ENCODE measurements at places on chromosomes 2 and 18.

GRCh38 chr18:67517444-67517765 is 885 bp upstream of the DSEL start:
- DNase-seq: no peak

GRCh38 chr2:208086029-208086428 is 38.3 kb downstream of the CRYGD start:
- no peak for DNase-seq

DNA sequence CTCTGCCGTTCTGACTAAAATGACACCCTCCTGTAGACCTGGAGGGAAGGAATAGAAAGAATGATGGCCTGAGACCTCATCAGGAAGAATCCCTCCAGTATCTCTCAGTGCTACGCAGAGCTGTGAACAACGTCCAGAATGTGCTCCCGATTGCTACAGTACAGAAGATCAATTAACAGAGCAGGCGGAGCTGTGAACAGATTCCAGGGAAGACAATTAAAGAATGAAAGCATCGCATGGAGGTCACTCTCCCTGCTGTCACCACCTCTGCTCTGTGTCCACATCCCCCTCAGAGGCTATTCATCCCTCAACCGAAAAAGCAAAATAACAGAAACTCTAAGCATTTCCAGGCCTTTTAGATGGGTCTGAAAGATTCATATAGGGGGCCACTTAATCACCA is 481.0 kb downstream of the EIPR1 start:
- no peak for DNase-seq

DNA sequence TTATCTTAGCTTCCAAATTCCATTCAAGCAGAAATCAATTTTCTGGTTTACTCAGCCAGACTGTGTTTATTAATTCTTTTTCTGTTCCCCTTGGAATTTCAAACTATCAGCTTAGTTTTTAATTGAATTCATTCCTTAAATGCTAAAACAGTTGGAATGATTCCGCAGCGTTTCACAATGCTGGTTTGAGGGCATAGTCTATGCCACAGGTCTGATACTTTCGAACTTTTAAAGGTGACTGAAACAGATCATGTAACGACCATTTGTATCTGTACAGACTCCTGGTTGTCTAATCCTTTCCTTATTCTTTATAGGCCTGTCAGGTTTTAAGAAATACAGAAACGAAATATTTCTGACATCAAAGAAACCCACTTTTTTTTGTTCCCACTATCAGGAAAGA is 45.4 kb downstream of the STPG4 start:
- DNase-seq: no peak

DNA sequence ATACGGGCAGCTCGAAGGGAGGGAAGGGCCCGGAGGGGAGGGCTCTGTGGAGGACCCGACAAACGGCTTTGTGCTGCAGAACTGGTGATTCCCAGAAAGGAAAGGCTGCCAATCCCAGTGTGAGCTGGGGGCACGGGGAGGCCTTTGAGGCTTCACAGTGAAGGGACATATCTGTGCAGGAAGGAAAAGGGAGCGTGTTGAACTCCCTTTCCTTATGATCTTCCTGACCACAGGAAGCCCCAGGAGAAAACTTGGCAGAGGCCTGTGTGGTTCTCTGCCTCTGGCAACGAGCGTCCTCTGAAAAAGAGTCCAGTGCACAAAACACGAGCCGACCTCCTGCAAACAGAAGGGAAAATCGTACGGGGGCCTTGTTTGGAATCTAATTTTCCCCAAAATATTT is 683.5 kb upstream of the SALL3 start:
- no peak for DNase-seq

DNA sequence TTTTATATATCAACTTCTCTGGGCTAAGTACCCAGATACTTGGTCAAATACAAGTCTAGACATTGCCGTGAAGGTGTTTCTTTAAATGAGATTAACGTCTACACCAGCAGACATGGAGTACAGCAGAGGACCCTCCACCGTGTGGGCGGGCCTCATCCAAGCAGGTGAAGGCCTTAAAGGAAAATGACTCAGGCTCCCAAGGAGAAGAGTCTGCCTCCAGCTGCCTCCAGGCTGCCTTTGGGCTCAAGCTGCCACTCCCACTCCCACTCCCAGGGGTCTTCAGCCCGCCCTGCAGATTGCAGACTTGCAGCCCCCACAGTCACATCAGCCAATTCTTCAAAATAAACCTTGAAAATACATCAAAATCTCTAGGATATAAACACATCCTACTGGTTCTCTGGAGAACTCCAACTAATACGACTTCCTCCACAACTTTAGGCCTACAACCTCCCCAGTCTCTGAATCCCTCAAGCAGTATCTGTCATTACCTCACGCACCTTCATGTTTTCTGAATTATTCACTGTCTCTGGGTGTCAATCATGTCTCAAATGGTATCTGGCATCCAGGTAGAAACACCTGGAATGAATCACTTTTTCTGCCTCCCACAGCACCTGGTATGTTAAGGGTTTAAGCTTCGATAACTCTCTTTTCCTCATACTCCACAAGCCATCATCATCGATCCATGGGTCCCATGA is 6.9 kb downstream of the ITGB1BP1 start:
- DNase-seq: no peak

- DNase-seq: peak; percentile 90
Observed at GRCh38 chr2:43634604-43635306, 2.3 kb upstream of the PLEKHH2 start.

- no peak for DNase-seq
Observed at GRCh38 chr2:234189230-234189629, 138.7 kb downstream of the SPP2 start.

- no peak for DNase-seq
Observed at GRCh38 chr18:3261373-3262233, at the start of gene MYL12B. Gene MYL12B, plus strand, starts transcription at chr18:3262133. Its CDS starts 10,766 bp downstream, at chr18:3272899.

DNA sequence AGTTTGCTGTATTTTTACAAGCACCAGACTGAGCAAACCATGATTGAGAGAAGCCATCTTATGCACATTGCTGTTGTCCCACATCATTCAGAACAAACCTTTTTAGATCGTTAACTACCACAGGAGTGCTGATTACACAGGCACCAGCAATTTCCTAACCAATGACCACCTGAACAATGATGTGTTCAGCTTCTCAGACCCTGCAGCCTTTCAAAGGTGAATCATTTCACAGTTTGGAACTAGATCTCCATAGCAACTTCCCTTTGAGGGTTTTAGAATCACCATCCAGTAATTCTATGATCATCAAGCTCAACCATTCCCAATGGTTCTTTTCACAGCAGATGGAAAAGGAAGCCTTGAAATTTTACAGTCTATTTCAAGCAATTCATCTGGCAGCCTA is 71.4 kb downstream of the OLA1 start:
- DNase-seq: no peak

DNA sequence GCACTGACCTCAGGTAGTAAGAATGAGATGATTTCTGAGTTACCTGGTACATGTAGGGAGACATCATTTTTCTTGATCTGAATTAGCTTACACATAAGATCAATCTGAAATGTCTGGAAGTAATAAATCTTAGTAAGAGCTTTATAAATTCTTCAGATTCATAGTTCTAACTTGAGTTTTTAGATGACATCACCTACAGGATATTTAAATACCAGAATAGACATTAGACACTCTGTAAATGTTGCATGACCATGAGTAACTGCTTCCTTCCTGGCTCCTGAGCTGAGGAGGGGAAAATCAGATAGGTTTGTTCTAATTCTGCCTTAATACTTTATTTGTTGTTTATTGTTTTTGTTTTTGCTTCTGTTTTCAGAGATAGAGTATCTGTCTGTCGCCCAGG is 181.8 kb downstream of the PHLPP1 start:
- peak; percentile 16 for DNase-seq

DNA sequence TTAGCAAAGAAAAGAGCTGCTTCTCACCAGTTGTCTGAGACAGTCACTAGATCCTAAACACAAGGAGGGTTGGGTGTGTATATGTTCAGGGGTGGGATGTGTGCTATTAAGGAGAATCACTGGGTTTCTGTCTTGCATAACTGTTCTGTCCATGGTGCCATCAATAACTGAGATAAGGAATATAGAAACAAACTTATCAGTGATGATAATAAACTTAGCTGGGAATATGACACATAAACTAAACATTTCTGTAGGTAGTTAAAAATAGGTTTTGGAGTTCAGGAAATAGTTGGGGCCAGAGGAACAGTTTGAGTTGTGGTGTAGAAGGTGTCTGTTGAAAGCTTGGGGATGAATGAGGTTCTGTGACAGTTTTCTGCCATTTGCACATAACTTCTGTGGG is 17.4 kb downstream of the NAPG start:
- no peak for DNase-seq

DNA sequence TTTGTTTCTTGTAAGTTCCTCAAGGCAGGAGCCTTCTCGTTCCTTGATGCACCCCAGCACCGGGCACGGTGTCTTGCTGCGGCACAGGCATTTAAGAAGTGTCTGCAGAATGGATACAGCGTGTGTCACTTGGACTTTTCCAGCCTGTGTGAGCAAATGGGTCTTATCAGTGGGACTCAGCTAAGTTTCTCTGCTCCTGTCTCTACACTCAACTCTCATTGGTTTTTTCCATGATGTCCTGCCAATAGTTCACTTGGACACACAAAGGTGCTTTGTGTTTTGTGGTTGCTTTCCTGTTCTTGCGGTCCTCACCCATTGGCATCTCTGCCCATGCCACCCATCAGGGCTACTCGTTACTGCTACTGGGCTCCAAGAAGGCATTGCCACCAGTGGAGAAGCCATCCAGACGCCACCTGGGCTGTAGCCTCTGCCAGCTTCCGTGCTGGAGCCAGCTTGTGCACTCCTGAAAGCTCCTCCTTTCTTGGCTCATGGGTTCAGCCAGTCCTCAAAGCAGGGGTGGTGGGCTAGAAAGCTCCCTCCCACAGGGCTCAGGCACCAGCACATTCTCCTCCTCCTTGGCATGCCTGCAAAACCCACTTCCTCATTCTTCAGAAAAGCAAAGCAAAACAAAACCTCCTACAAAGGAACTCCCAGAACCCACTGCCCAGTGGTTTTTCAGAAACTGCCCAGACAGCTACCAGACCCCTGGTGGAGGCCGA is 41.4 kb downstream of the IL1R2 start:
- DNase-seq: no peak

GRCh38 chr2:99158599-99158998 is 3.8 kb downstream of the LIPT1 start:
- DNase-seq: no peak

DNA sequence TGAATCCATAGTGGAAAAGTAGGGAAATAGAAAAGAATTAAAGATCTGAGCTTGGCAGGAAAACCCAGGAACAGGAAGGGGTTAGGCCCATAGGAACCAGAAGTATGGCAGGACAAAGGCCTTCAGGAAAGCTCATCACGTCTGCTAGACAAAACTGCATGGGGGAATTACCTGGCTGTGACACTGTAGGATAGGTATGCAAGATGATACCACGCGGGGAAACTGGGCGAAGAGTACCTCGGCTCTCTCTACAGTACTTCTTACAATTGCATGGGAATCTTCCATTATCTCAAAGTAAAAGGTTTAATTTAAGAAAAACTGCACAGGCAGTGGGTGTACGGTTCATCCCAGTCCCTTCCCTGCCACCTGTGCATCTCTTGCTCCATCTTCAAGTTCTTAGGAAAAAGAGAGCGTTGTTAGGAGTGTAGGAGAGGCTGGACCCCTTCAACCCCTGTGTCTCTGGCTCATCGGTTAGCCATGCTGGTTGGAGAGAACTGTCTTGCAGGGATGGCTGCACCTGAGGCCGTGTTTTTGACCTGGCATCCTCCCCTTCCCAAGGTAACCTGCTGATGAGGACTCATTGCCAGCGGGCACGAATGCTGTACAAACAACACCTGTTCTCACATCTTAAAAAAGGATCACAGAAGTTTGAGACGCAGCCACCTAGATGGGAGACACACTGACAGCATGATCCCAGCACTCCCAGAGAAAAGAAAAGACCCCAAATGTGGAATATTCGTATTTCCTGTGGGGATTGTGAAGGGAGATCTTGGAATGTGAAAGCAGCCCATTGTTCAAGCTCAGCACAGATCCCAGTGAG is 120.5 kb upstream of the COPS8 start:
- DNase-seq: no peak

- no peak for DNase-seq
Observed at GRCh38 chr2:99354070-99354469, 16.9 kb downstream of the EIF5B start.

DNA sequence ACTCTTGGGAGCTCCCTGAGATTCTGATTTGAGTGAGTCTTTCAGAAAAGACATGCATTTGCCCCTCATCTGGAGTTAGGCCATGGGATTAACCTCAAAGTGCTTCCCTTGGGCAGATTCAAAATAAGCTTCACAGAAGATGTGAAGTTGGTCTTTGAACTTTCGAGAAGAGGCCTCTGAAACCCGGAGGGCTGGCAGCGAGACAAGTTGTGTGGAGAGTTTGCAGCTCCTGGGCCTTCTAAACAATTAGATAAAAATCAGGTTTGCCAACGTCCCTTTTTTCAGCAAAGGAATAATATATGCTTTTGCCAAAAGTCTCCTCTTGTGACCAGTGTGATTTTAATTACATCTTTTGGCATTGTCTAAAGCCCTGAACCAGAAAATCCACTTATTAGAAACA is 489.7 kb downstream of the SOX11 start:
- DNase-seq: no peak

DNA sequence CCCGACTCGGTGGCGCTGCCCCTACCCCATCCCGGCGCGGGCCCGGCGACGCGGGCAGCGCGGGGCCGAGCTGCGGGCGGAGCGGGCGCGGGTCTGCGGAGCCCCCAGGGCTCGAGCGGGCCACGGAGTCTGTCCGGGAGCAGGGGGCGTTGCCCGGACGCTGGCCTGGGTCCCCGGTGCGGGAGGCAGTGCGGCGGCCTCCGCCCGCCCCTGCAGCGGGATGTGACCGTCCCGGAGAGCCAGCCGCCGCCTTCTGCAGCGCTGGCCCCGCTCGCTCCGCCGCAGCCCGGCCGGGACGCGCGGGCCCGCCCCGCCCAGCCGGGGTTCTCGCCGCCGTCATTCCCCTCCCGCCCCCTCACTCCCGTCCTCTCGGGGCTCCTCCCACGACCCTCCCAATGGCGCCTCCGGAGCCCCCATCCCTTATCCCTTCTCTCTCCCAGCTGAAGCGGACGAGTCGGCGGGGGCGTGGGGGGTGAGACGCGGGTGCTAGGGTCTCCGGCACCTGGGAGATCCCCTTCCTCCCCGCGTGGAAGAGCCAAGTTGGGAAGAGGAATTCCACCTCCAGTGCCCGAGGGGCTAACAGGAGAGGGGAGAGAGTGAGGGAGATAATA is at the start of gene FNDC4:
Gene FNDC4, minus strand, starts transcription at position 257 of the 611 bp plus-strand sequence. CDS start 521 bp downstream, outside the sequence.
- DNase-seq: no peak
